ENCODE measurements at places on chromosomes 4 and X.

GRCh38 chrX:55816023-55816422 lies 98.5 kb downstream of the RRAGB start:
- H3K27ac ChIP-seq = no peak overlapping the region
- H3K4me1 ChIP-seq = no peaks in the 10 kb centered on the region
- no peaks in the 10 kb centered on the region for H3K36me3 ChIP-seq
- no peak for DNase-seq
- no peaks in the 10 kb centered on the region for H3K27me3 ChIP-seq
- H3K4me3 ChIP-seq = no peak overlapping the region

- H3K4me1 ChIP-seq = no peaks in the 10 kb centered on the region
- H3K4me3 ChIP-seq = no peak overlapping the region
- H3K27ac ChIP-seq = no peak overlapping the region
Observed at GRCh38 chr4:15500701-15501100, 31.0 kb downstream of the CC2D2A start.

- peak overlapping the region; percentile 35 for H3K4me3 ChIP-seq
- no peak overlapping the region for H3K27ac ChIP-seq
- peak; percentile 84 for DNase-seq
Observed at GRCh38 chr4:80202190-80202711, 4.9 kb downstream of the PRDM8 start.

GRCh38 chr4:14340321-14340720 lies 662.0 kb upstream of the CPEB2 start:
- H3K27ac ChIP-seq = no peak overlapping the region
- no peaks in the 10 kb centered on the region for H3K4me1 ChIP-seq
- H3K27me3 ChIP-seq = no peaks in the 10 kb centered on the region
- no peak overlapping the region for H3K4me3 ChIP-seq
- no peaks in the 10 kb centered on the region for H3K36me3 ChIP-seq

DNA sequence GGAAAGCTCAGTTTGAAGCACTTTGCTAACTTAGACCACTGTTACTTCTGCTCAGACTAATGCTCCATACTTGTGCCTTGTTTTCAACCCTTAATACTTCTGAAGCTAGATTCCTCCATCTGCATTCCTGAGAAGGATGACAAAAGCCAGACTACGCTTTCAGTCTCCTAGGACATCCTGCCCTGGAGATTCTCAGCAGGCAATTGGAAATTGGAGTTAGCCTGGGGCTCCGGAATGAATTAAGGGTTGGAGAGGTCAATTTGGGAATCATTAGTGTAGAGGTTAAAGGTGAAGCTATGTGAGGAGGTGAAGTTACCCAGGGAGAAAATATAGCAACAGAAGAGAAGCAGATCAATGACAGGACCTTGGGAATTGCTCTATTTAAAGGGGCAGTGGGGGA lies 215.9 kb upstream of the MBNL3 start:
- no peak overlapping the region for H3K4me3 ChIP-seq
- H3K27ac ChIP-seq = peak overlapping the region; percentile 22
- no peaks in the 10 kb centered on the region for H3K36me3 ChIP-seq
- H3K4me1 ChIP-seq = no peaks in the 10 kb centered on the region
- DNase-seq = no peak
- no peaks in the 10 kb centered on the region for H3K27me3 ChIP-seq

DNA sequence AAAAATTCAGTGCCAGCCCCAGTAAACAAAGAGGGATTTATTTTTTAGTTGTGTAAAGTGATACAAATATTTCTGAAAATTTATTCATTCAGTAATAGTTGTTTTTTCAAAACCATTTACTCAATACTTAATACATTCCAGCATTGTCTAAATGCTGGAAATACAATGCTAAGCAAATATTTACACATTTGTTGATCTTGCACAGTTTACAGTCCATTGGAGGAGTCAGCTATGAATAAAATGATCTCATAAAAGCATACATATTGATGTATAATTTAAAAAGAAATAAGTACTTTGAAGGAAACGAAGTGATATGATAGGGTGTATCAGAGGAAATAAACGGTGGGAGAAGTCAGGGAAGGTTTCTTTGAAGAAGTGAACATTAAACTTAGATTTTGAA lies 1942.1 kb upstream of the ADGRL3 start:
- H3K36me3 ChIP-seq = no peaks in the 10 kb centered on the region
- no peak for DNase-seq
- H3K4me3 ChIP-seq = no peak overlapping the region
- H3K27ac ChIP-seq = no peak overlapping the region

DNA sequence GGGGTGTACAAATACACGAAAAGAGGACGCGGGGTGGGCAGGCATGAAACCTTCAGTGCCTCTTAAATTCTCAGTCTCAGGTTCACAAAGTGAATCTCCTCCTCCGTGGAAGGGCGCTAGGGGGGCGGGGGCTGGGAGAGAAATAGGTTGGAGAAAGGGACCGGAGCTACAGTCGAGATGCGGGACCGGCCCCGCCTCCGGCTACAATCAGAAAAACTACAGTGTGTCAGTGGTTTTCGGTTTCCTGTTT lies 3.4 kb downstream of the MAML3 start:
- DNase-seq = peak; percentile 93
- H3K27me3 ChIP-seq = no peaks in the 10 kb centered on the region
- peak overlapping the region; percentile 91 for H3K4me3 ChIP-seq
- no peaks in the 10 kb centered on the region for H3K36me3 ChIP-seq
